NCI-H526 (cell line): ENCODE measurements at places on chromosomes 1 and 21.

DNA sequence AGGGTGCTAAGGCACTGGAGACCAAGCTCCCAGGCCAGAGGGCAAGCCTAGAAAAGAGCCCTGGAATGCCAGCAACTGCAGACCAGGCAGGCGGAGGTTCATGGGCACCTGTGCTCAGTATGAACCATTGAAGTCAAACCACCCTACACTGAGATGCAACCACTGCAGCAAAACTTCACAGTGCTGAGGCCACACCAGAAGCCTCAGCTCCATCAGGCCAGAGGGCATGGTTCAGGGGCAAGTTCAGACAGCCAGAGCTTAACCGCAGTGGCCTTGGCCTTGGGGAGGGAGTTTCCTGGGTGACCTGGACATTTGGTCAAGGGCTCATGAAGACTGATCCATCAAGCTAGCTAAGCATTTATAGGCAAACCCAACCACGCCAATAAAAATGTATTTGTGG is 7.1 kb downstream of the RCC2 start:
- no peak for DNase-seq

DNA sequence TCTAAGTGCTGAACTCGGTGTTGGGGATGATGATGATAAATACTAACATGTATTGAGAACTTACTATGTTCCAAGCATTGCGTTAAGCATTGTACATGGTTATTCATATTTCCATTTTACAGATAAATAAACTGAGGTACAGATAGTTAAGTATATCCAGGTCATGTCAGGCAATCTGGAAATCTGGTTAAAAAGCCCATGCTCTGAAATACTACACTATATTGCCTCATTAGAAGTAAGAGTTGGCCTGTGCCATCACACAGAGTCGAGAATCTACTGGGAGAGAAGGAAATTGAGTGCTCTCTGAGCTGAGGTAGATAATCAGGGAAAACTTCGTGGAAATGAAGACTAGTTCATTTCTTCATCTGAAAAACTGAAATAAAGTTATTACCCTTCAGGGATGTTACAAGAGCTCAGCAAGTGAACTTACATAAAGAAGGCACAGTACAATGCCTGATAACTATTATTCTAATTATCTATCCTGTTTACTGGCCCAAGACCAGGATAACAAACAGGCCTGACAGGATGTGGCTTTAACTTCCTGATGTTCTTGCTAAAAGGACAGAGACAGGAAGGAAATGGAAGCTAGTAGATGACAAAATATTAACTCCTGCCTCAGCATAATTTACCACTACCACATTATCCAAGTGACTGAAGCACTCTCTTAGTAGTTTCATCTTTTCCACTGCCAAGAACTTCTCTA is 85.6 kb downstream of the EPS15 start:
- no peak for DNase-seq

DNA sequence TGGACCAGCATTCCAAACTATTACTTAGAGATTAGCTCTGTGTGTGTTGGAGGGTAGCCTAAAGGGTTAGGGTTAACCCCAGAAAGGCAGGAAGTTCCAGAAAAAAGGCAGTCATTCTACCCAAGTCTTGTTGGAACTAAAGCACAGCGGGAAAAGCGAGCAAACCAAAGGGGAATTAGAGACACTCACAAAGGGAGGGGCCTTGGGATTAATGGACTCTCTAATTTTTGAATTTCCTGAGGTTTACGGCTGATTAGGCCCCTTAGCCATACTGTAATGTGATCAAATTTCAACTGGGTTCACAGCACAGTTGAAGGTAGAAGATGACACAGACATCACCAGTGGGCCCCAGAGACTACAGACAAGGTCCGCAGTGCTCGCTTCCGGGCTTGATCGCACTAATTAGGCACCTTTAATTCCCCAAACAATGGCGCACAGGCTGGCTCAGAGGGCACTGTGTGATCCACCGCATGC is 28.3 kb downstream of the CAPZB start:
- no peak for DNase-seq

- no peak for DNase-seq
Measured at GRCh38 chr1:15739259-15739658, 3.0 kb upstream of the TMEM82 start.

- no peak for DNase-seq
Measured at GRCh38 chr1:26570287-26570686, 40.7 kb downstream of the RPS6KA1 start.

- no peak for DNase-seq
Measured at GRCh38 chr1:25590096-25590824, 26.3 kb upstream of the MAN1C1 start.

- no peak for DNase-seq
Measured at GRCh38 chr1:114144016-114144415, 9.7 kb downstream of the SYT6 start.

DNA sequence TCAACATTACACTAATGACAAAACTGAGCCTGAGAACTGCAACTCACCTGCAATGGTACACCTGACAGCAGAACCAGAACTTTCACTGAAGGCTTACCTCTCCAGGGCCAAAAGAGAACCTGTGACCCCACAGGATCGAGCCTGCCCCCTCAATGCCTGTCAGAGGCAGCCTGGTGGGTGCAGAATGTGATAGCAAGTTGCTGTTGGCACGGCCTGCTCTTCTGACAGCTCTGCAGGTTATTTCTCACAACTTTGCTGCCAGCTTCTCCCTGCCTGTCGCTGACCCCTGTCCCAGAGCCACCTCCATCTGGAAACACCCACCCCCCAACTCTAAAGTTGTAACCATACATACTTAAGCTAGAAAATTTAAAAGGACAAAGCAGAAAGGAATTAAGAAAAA is 35.2 kb downstream of the HIVEP3 start:
- no peak for DNase-seq

- no peak for DNase-seq
Measured at GRCh38 chr21:42338729-42339715, 11.8 kb downstream of the TFF2 start.

DNA sequence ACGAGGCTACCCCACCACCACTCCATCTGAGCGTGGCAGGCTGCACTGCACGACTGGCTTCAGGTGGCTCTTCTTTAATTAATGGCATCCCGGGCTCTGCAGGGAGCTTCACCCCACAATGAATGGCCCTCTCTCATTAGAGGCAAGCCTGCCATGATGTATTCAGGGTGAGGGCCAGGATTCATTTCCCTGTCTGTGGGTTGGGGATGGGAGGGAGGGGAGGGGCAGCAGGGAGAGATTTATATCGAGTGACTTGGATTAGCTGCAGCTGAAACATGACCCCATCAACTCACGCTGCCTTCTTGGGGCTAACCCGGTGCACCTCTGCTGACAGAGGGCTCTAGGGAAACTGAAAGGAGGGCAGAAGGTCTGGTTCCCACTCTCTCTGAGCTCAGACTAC is 54.2 kb downstream of the ERI3 start:
- DNase-seq = peak; percentile 32

DNA sequence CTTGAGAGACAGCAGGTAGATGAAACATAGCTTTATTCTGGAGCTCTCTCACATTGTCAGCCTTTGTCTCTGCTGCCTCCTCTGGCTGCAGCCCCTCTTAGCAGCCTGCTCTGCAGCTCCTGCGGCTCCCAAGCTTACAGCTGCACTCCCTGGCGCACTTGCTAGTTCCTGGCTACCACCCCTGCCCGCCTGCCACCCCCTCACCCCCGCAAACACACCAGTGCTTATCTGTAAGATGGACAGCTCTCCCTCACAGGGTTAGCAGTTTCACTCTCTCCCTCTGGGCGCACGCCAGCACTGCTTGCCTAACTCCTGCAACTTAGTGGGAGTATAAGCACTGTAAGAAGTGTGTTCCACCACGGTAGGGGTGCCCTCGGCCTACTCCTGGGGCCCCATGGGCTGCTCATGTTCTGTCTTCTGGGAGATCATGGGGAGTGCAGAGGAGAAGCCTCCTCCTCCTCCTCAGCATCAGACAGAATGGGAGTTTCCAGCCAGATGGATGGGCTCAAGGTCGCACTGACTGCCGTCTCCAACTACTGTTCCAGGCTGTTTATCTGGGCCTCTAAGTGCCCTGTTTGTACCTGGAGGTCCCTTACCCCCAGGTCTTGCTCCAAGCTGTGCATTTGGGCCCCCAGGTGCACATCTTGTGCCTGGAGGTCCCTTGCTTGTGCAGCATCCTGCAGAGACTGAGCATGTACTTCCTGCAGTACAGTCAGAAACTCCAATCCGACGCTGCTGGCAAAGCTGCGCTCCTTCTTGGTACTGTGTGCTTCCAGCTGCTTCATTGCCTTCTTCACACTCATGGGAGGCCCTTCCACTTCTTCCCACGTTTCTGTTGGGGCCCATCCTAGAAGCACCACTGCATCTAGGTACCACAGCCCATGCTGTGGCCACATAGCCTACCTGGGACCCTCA is 1388.1 kb downstream of the AMY1C start:
- peak; percentile 22 for DNase-seq

GRCh38 chr21:22191581-22191980 is 1193.4 kb downstream of the NCAM2 start:
- DNase-seq = no peak

GRCh38 chr1:246081138-246081702 is 425.9 kb downstream of the SMYD3 start:
- DNase-seq = no peak

- DNase-seq = no peak
Measured at GRCh38 chr1:7293702-7294629, 477.1 kb upstream of the VAMP3 start.

GRCh38 chr21:44897326-44898010 is 23.2 kb downstream of the ITGB2 start:
- DNase-seq = peak; percentile 34

GRCh38 chr1:247444571-247444970 is 13.3 kb downstream of the OR2B11 start:
- no peak for DNase-seq

- DNase-seq = no peak
Measured at GRCh38 chr21:41831453-41831831, 47.7 kb downstream of the PRDM15 start.

GRCh38 chr1:16187748-16188401 is 24.6 kb downstream of the ARHGEF19 start:
- peak; percentile 71 for DNase-seq

DNA sequence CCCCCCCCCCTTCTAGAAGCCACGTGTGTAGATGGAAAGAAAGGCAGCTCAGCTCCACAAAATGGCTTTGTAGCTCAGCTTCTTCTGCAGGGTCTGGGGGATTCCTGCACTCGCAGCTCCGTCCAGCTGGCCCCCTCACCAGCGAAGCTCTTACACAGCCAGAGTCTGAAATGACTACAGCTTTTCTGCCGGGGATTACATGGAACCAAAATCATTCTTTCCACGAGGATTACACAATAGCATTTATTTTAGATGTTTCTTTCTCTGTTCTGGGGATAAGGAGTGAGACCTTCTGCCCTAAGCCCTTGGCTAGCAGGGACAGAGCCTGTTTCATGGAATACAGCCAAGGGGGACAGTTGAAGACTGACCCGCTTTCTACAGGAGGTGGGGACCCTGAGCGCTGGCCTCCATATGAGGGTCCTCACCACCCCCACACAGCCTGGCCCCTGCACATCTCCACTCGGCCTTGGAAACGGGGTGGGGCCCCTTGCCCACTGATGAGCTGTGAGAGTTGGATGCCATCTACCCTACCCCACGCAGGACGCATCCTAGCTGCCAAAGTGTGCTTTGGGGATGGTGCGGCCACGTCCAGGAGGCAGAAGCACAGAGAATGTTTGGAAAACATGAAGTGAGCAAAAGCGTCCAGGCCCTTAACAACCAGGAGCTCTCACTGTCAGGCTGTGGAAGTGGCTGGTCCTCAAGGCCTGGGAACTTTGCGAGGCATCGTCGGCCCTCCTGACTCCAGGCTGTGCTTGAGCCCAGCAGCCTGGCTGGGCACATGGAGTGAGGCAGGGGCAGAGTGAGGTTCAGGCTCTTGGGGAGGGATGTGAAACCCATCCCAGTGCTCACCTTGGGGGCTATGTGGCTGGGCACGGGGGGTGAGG is 14.5 kb downstream of the ACTRT2 start:
- DNase-seq = no peak

- no peak for DNase-seq
Measured at GRCh38 chr1:63943393-63943792, 169.6 kb downstream of the ROR1 start.

DNA sequence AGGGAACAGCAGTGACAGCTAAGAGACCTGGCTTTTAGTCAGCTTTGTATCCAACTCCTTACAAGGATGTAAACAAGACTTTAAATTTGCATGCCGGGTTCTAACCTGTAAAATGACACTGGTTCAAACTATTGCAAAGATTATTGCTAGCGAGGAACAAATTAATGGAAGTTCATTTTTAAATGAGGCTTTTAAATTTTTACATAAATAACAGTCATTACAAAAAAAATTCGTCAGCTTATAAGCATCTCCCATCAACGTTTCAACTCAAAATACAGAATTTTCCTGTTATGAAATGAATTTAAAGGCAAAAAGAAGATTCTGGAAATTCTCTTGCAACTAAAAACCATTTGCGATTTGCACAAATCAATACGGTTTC is 668 bp downstream of the KIF14 start:
- no peak for DNase-seq

GRCh38 chr1:50453266-50453665 is 30.0 kb upstream of the DMRTA2 start:
- DNase-seq = no peak

DNA sequence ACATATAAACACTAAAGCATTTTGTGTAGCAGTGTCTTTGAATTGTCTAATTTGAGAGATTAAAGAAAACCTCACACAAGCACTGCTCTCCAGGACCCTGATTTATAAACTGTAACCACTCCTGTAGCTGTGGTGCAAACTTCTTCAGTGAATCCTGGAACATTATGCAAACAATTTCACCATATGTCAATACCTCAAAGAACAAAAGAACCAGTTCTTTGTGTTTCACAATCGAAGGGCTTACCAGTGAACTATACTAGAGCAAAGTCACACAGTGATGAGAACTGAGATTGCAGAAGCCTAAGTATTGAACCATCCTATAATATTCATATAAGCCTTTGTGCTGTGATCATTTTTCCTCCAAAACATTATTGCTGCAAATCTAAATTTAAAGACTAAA is 21.5 kb downstream of the DPH5 start:
- peak; percentile 30 for DNase-seq

DNA sequence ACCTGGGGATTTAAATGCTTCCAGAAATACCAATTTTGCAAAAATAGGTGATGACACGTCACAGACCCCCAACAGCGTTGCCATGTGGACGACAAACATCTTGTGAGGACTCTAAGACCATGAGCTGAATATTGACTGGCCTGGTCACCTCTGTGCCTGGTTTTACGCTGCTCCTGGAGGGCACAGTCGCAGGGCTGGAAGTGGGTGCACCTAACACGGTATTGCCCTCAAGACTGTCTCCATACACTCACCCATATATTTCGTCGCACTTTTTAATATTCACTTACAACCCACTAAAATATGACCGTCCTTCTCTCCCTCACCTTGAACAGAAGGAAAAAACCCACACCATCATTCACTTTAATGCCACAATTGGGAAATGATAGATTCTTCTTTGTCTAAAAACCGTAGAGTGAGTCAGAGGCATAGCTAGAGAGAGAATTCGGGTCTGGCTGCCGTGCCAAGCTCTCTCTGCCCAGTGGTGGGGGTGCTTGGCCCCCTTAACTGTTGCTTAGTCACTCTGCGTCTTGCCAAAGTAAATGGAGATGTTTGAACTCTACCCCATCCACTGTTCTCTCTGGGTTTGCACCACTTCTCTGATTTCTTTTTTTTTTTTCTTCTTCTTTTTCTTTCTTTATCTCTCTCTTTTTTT is 40.8 kb upstream of the UTS2 start:
- no peak for DNase-seq
